ENCODE measurements at places on chromosomes 6 and 20.

DNA sequence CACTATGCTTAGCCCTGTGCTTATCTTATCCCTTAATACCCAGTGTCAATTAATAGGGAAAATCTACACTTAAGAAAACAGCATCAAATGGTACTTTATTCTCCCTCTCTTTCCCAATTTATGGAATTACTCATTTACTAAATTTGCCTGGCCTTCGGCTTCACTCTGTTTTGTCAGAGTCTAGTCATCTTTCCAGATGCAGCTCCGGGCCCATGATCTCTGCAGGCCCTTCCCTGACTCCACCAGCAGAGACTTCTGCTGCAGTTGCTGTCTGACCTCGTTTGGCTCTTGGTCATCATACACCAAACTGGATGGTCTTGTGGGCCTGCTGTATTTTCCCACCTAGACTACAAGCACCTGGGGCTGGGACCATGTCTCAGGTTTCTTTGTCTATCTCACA, 27.4 kb downstream of the MRS2 start:
- DNase-seq: no peak

DNA sequence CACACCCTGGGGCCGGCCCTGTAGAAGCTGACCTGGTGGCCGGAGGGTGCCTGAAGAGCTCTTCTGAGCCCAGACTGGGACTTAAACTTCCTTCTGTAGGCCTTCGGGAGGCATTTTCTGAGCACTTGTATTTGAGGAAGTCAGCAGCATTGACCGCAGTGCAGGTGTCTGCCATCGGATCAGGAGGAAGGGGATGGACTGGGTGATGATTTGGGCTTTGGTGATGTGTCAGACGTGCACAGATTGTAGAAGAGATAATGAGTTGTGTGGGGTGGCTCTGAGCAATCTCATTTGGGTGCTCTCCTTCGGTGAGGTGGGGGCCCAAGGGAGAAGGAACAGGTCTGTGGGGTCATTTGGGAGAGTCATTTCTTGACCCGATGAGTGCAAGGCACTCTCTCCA, 150.9 kb downstream of the ARID1B start:
- DNase-seq: no peak

DNA sequence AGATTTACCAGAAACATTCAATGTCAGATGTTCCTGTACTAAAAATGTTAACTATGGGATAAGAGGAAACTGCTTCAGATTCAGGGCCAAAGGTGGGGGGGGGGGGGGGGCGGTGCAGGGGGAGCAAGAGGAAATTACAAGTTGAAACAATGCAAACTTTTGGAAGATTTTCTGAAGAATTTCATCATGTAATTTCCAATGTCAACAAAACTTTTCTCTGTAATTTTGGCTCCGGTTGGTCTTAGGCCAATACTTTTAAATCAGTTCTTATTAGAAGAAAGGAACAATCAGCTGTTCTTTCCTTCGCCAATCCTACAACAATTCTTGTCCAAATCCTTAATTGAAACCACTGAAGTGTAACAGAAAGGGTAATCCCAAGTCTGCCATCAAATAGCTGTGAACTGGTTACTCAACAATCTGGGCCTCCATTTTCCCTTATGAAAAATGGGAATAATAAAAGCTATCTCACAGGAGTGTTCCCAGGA, 13.1 kb downstream of the UQCC1 start:
- DNase-seq: no peak

DNA sequence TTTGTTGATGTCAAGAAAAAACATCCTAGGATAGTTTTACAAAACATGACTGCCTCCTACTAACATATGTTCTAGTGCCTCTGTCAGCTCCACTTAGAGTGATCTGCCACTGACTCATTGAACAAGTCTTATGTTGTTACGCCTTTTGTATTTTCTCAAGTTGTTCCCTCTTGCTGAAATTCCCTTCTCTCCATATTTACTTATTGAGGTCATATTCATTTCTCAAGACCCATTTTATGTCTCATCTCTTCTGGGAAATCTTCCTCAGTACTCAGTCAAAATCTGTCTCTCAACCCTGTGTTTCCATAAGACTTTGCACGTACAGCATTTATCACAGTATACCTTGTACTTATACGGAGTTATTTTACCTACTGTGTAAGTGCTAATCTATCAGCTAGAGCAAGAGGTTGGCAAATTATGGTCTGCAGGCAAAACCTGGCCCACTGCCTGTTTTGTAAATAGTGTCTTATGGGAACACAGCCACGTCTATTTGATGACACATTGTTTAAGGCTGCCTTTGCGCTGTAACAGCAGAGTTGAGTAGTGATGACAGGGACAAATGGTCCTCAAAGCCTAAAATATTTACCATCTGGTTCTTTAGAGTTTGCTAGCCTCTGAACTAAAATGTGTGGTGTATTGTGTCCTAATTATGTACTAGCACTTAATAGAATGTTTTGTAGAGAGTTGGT, 83.4 kb downstream of the ADGRB3 start:
- DNase-seq: no peak

DNA sequence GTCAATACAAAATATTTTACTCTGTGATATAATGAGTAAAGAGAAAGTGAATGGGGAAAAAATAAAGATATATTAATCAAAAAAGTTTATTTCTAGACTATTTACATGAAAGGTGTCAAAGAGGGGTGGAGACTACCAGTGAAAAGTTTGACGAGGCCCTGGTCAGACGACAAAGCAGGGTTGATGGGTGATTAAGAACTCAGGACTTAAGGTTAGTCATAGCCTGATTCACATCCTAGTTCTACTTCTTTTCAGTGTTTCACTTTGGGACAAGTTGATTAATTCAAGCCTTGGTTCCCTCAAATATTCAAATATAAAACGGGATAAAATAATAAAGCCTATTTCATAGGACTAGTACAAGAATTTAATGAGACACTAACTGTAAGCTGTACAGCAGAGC, 178.2 kb upstream of the HS3ST5 start:
- DNase-seq: no peak

DNA sequence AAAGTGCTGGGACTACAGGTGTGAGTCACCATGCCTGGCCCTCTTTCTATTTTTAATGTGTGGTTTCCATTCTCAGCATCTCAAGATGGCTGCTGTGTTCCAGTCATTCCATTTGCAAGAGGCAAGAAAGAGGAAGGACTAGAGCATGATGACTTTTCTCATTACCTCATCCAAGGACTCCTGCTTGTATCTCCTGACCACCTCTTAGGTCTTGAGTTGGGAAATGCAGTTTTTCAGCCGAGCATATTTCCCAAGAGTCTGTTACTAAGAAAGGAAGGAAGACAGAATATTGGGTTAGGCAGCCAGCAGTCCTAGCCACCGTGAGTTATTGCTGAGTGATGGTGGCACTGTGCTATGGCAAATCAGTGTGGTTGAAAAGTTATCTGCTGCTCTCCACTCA, 108.4 kb upstream of the INSM1 start:
- no peak for DNase-seq

DNA sequence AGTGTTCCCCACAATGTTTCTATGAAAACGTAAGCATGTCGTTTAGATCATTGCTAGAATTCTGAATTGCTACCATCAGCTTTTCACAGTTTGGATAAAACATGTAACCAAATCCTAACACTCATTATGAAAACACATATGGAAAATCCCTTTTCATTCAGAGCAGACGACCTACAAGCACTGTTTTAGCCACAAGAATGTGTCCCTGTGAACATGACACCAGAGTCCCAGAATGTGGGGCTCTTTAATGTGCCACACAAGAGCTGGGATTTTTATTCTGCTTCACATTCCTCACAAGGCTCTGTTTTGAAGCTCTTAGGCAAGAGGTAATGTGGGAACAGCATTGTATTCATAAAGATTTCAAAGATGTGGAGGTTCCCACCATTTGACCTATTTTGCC, 141.1 kb upstream of the CITED2 start:
- DNase-seq: no peak

- no peak for DNase-seq
These were observed 21.3 kb upstream of the TMEM14A start for GRCh38 chr6:52649536-52650160.

DNA sequence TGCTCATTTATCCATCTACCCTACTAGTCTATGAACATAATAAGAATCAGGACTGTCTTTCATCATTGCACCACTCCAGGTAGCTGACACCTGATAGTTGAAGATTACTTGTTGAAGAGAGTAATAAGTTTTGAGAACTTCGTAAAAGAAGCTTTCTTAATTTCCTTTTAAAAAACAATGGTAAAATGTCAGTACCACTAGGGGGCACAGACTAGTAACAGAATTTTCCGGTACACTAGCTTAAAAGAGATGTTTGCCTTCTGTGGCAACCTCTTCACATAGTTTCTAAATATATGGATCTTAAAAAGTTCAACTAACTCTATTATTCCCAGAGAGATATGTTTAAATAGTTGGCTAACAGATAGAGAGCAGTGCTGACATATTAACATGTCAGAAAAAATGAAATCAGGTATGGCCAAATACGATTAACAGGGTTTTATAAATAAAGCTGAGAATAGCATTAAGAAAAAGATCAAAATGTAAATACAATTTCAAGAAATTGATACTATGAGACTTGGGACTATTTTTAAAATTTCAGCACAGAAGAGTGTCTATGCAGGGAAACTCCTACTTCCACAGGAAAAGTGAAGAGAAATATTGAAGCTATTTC, 5.4 kb upstream of the KCNQ5 start:
- peak; percentile 36 for DNase-seq

GRCh38 chr6:158607411-158608170, 37.0 kb downstream of the DYNLT1 start:
- DNase-seq: no peak
